ENCODE measurements at places on chromosomes 7 and 10.

DNA sequence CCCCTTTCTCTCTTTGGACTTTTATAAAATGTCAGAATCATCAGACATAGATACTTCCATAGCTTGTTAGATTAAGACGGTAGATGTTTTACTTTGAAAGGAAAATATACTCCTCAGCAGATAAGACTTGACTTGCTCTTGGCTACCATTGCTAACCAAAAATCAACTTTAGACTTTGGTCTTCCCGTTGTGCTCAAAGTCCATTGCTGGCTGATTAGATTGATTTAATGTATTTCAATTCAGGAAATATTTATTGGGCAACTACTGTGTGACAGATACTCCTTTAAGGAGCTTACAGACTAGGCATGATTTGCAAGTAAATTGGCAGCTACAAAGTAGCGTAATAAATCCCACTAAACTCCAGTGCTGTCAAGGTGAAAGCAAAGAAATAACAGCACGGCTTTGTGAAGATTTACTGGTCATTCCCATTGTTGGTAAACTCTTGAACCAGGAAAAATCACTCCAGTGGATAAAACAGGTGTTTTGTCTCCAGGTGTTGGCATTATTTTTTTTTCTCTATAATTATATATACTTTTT, 95.7 kb upstream of the ARMC3 start:
- no peak for DNase-seq

GRCh38 chr10:6542999-6543430, 37.1 kb downstream of the PRKCQ start:
- no peak for DNase-seq

- no peak for DNase-seq
Observed at GRCh38 chr7:59079-60016, 133.0 kb upstream of the FAM20C start.

DNA sequence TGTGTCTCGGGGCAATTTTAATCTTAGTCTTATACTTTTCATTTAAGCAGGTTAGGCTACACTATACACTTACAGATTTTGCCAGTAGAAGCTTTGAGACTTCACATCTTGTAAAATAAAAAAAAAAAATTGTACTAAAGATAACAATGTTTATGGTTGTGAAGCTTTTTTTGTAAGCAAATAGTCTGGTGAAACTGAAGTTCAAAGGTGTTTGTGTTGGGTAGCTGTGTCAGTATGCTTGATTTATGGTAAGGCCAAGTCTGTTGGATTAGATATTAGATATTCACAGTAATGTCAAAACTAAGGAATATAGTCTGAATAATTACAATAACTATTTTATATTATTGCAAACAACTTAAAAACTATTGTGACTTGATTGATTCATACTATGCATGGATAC, 31.0 kb upstream of the PRSS1 start:
- DNase-seq = no peak

DNA sequence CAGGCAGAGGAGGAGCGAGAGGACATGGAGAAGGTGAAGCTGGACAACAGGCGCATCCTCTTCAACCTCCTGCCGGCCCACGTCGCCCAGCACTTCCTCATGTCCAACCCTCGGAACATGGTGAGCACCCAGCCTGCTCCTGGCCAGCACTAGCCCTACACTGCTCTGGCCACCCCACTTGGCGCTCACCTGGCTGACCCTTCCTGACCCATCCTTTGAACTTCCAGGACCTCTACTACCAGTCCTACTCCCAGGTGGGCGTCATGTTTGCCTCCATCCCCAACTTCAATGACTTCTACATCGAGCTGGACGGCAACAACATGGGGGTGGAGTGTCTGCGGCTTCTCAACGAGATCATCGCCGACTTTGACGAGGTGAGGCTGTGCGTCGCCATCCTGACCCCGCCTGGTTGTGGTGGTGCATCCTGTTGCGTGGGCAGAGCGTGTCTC, 129.2 kb downstream of the ADCY1 start:
- no peak for DNase-seq

- DNase-seq = no peak
Observed at GRCh38 chr7:116285252-116285651, 74.9 kb downstream of the TES start.

GRCh38 chr10:119750391-119751230, 24.8 kb downstream of the INPP5F start:
- DNase-seq = peak; percentile 83

- no peak for DNase-seq
Observed at GRCh38 chr10:3415038-3415736, 242.6 kb upstream of the PITRM1 start.

GRCh38 chr7:94301024-94301586, 93.6 kb upstream of the COL1A2 start:
- DNase-seq = peak; percentile 96

GRCh38 chr10:81027706-81028105, 490.0 kb downstream of the SH2D4B start:
- DNase-seq = no peak

GRCh38 chr7:145168427-145168826, 332.6 kb upstream of the TPK1 start:
- DNase-seq = no peak

- no peak for DNase-seq
Observed at GRCh38 chr10:129879655-129880054, 84.4 kb downstream of the EBF3 start.

DNA sequence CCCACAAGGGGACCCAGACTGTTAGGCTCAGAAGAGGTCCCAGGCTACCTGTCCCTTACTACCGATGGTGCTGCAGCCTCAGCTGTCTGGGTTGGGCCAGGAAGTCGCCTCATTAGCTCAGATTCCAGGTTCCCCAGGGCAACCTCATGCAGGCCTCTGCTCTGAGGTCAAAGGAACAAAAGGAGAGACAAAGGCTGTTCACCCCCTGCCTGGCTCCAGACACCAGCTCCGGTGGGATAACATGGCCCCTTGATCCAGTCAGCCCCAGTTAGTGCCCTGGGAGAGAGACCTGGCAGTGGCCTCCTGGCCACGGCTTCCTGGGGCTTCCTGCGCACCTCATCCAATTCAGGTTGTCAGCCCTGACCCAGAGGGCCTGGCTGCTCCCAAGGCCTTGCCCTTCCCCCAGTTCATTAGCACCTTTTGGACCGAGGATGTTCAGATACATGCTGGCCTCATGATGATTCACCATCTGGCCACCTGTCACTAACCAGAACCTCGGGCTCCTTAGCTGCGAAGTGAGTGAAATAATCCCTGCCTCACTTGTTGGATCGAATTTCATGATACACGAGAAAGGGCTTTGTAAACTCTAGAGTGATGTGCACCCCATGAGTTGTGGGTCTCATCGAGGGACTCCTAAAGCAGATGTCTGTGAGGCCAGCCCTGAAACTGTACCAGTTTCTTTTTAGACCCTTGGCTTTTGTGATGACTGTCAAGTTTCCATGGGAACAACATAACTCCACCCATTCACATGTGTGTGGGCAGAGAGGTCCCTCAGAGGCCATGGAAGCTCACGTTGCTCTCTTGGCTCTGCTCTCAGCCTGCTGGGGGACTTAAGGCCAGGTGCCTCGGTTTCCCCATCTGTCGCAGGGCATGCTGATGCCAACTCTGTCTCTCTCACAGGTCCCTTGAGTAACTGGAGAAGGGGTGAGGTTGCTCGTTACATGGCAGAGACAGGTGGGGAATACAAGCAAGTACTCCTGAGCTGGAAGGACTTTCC, 79.5 kb upstream of the PCBD1 start:
- no peak for DNase-seq

GRCh38 chr10:78306358-78306757, 272.7 kb downstream of the RPS24 start:
- no peak for DNase-seq

- no peak for DNase-seq
Observed at GRCh38 chr7:107742678-107743566, 1.0 kb upstream of the CBLL1 start.

DNA sequence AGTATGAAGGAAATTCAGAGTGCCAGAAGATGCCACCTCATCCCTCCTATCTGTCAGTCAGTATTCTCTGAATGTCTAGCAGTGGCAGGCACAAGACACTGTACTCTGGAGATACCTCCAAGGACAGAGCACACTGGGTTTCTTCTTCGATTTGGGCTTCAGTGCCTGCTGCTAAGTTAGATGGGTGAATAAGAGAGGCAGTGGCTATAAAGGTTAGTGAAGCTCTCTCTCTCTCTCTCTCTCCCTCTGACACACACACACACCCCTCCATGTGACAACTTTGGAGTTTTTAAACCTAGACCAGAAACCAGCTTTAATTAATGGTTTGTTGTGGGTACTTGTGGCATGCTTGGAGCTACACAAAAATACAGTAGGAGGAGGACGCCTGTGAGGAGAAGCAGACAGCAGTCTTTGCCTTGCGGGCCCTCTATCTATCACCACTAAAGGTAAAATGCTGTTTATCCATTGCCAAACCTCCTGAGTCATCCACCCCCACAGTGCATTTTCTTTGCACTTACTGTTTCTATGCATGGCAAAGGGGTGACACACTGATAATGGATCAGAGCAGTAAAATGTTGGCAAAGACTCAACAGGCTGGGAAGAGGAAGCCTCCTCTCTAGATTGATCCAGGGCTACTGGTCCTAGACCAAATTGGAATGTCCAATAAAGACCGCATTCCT, 102.5 kb downstream of the TRIL start:
- peak; percentile 28 for DNase-seq

GRCh38 chr10:91536733-91537132, 96.1 kb downstream of the PPP1R3C start:
- DNase-seq = peak; percentile 76

DNA sequence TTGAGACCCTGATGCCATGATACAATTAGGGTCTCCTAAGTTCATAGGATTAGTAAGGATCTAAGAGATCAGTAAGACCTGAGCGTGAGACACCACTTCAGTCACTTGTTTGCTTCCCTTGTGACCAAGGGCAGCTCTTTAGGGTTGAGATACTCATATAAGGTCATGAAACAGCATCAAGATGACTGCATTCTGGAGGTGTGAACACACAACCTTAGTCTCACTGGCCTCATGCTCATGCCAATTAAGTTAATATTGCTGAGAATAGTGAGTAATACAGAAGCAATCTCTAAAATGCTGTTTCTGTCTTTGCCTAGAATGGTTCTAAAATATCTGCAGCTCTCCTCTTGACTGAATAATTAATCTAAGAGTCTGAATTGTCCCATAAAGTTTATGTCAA, 39.6 kb upstream of the KLHL7 start:
- no peak for DNase-seq

- DNase-seq = no peak
Observed at GRCh38 chr7:18250133-18250532, 222.5 kb upstream of the PRPS1L1 start.

DNA sequence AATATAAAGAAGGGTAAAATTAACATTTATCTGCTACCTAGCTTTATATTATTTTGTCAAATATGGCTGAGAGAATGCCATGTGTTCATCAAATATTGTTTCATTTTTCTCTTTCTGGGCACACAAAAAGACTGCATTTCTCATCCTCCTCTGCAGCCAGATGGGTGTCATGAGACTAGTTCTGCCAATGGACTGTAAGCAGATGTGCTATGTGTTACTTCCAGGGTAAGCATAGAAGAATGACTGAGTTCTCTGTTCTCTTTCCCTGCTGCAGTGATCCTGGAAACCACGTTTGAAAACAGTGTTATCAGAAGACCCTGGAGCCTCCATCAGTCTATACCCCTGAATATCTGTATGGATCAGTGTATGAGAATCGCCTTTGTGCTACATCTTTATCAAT, 24.1 kb upstream of the SLK start:
- no peak for DNase-seq

DNA sequence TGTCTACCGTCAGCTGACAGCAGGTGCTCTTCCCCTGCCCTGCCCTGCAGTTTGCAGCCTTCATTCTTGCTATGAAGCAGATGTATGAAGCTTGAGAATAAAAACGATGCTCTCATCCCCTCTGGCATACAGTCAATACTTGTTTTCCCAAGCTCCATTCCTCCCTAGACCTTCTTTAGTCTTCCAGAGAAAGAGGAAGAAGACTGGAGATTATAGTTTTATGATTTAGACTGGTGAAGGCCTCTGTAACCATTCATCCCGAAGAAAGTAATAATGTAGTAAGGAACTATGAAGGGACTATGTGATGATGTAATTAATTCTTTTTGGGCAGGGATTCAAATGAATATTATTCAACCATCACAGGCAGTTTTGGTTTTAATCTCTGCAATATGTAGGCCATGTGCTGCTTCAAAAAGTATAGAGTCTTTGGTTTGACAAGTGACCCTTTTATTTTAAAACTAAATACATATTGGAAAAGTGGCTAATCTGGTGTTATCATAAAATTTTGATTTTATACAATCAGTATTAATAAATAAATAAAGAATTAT, 242.4 kb upstream of the KIAA1217 start:
- peak; percentile 92 for DNase-seq

DNA sequence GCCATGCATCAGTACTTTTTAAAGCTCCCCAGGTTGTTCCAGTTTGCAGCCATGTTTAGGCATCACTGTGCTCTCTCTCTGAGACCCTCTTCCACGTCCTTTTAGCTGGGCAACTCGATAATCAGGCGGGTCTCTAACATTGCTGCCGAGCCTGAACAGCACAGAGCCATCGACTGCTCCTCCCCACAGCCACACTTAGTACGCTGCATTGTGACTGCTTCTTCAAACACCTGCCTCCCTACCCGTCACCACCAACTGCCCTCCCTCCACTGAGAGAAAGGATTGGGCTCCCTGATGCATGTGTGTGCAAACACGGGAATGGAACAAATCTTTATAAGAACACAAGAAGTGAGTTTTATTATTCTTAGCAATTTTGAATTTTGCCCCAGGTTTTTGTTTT, 11.4 kb upstream of the TACR2 start:
- no peak for DNase-seq

GRCh38 chr7:42868480-42868879, 43.4 kb downstream of the C7orf25 start:
- DNase-seq = no peak

DNA sequence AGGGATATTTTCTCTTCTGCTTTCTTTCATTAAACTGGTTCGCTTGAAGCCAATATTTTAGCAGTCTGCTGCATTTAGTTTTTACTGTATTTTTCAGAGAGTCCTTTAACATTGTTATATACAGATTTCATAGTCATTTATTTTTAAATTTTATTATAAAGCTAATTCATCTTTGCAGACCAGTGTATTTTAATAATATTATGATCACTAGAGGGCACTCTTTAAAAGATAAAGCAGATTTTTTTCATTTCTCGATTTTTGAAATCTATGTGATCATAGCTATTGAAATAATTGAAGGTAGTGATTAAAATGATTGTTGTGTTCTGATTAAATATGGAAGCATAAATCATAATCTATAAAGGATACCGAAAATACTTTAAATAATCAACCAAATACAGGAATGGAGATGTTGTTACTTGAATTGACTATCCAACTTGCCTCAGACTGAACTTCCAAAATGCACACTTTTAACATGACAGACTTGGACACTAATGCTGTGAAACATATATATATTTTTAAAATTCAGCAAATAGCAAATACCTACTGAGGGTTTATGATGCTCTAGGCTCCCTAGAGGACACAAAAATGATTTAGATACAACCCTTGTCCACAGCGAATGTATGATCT, 35.2 kb downstream of the ST7 start:
- no peak for DNase-seq

- no peak for DNase-seq
Observed at GRCh38 chr7:51229620-51230323, 86.8 kb downstream of the COBL start.

- DNase-seq = peak; percentile 71
Observed at GRCh38 chr7:27576360-27576944, 86.2 kb downstream of the HIBADH start.

- no peak for DNase-seq
Observed at GRCh38 chr7:30656006-30656957, 26.0 kb downstream of the CRHR2 start.

- DNase-seq = peak; percentile 83
Observed at GRCh38 chr7:46854958-46855473, 726.9 kb downstream of the TNS3 start.

GRCh38 chr10:124211921-124212320, 118.5 kb upstream of the CHST15 start:
- no peak for DNase-seq

- peak; percentile 50 for DNase-seq
Observed at GRCh38 chr7:1531263-1531978, 919 bp downstream of the MAFK start.
